Neuronal stem cell (in vitro differentiated cells): ENCODE measurements at places on chromosomes 16 and 17.

DNA sequence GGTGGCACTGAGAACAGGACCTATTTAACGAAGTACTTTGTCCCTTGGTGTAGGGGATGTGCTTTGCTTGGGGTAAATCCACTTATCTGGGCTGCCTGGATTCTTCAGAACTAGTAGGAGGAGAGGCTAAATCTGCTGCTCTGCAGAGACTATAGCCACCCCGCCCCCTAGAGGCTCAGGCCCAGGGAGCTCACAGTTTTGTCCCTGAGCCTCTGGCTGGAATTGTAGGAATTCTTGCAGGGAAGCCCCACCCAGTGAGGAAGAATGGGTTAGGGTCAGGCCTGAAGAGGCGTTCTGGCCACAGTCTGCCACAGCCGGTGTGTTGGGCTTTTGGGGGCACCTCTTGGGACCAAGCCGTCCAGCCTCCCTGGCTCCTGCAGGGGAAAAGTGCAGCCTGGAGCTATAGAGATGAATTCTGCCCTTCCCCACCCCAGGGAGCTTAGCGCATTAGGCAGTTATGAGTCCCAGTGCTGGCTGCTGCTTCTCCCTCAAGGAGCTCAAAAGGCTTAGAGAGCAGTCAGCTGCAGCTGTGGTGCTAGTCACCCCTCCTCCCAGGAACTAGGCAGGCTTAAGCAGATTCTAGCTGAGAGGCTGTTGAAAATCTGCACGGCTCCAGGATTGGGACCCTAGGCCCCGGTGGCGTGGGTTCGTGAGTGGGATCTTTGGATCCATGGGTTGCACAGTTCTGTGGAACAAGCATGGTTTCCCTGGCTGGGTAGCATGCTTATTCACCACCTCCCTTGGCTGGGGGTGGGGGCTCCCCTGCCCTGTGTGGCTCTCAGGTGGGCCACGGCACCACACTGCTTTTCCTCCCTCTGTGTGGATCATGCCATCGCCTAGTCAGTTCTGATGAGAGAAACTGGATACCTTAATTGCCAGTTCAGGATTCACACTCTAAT is 237.4 kb upstream of the TOM1L1 start:
- H3K4me1 ChIP-seq, result no peaks in the 10 kb centered on the region
- no peak overlapping the region for H3K27ac ChIP-seq
- H3K4me3 ChIP-seq, result no peak overlapping the region
- no peaks in the 10 kb centered on the region for H3K27me3 ChIP-seq
- no peak for DNase-seq

DNA sequence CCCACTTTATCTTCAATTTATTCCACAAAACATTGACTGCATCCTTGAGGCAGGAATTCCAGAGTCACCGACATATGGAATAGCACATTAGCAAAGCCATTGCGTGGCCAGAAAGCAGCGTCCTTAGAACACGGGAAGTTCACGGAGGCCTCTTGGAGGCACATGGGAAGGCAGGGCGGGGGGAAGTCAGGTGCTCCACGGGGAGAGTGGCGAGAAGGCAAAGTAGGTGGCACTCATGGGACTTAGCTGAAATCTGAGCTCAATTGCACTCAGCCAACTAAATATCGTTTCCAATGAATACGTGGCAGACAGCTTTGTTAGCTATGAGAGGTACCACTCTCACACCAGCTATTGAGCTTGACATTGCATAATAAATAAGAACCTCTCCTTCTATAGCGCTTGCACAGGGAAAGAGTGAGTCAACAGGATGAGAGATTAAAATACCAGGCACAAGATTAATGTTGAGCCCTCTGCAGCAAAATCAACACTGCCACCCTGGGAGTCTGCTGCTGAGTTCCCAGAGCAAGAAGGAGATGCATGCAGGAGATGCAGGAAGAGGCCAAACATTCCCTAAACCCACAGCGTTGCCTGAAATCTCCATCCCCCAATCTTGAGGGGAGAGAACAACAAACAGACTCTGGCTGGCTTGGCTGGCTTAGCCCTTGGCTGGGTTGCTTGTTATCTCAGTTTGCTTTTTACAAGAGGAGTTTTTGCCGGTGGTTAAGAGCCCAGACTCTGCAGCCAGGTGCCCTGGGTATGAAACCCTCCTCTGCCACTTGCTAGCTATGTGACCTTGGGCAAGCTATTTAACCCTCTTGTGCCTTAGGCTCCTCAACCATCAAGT is 28.8 kb downstream of the ABCC12 start:
- H3K27ac ChIP-seq, result no peak overlapping the region
- H3K27me3 ChIP-seq, result no peaks in the 10 kb centered on the region

DNA sequence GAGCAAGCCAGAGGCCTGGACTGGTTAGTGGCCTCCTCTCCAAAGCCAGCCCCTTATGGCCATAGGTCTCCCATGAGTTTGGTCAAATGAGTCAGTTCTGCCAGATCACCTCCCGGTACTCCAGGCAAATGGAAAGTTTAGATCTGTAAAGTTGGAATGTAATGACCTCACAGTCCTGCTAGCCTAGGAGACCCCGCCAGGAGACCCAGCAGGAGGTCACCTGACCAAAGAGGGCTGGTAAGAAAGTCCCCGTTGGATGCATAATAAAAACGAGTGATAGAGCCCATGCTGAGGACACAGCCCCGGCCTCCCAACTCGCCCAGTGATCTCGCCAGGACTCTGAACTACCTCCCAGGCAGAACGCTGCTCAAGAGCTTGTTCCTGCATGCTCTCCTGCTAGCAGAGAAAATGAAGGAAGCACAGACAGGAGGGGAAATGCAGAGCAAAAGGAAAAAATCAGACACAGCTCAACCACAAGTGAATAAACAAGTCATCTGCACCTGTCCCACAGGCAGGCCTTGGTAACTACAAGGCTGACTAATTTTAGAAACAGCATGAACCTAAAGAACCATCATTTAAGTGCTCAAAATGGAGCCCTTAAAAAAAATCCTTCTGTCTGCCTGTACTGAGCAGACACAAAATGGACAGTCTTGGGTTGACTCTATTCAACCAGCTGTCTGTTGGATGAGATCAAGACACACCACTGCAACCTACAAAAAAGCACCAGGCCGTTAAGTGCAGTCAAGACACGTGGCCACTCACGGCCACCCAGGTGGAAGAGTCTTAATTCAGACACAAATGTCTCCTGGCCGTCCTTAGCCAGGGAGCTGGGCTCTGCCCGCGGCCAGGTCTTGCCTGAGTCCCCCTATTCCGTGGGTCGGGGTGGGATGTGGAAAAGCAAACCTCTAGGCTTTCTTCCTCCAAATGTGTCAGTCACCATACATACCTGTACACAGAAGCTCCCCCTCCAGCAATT is 9.2 kb downstream of the CDIP1 start:
- H3K27me3 ChIP-seq, result no peaks in the 10 kb centered on the region
- no peak overlapping the region for H3K4me3 ChIP-seq
- peaks cover 37% of the 10 kb centered on the region for H3K36me3 ChIP-seq
- peaks cover 2% of the 10 kb centered on the region for H3K4me1 ChIP-seq
- DNase-seq, result no peak
- no peak overlapping the region for H3K27ac ChIP-seq

DNA sequence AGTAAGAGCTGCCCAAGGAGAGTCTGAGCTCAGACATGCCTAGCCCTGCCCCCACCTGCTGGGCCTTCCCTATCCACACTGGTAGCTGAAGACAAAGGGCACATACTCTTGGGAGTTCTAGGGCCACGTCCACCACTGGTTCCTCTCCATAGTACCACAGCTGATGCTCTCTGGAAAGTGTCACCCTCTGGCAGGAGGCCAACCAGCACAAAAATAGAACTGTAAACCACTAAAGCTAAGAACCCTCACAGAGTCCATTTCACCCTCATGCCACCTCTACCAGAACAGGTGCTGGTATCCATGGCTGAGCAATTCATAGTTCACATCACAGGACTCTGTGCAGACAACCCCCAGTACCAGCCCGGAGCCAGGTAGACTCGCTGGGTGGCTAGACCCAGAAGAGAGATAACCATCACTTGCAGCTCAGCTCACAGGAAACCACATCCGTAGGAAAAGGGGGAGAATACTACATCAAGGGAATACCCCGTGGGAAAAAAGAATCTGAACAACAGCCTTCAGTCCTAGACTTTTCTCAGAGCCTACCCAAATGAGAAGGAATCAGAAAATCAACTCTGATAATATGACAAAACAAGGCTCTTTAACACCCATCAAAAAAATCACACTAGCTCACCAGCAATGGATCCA is 115.3 kb downstream of the CEP112 start:
- H3K27ac ChIP-seq, result no peak overlapping the region
- H3K36me3 ChIP-seq, result no peaks in the 10 kb centered on the region
- no peak for DNase-seq
- no peaks in the 10 kb centered on the region for H3K27me3 ChIP-seq
- no peak overlapping the region for H3K4me3 ChIP-seq

GRCh38 chr16:12188935-12189249 is 212.4 kb downstream of the SNX29 start:
- H3K27me3 ChIP-seq, result no peaks in the 10 kb centered on the region
- no peak overlapping the region for H3K4me3 ChIP-seq
- H3K36me3 ChIP-seq, result no peaks in the 10 kb centered on the region

DNA sequence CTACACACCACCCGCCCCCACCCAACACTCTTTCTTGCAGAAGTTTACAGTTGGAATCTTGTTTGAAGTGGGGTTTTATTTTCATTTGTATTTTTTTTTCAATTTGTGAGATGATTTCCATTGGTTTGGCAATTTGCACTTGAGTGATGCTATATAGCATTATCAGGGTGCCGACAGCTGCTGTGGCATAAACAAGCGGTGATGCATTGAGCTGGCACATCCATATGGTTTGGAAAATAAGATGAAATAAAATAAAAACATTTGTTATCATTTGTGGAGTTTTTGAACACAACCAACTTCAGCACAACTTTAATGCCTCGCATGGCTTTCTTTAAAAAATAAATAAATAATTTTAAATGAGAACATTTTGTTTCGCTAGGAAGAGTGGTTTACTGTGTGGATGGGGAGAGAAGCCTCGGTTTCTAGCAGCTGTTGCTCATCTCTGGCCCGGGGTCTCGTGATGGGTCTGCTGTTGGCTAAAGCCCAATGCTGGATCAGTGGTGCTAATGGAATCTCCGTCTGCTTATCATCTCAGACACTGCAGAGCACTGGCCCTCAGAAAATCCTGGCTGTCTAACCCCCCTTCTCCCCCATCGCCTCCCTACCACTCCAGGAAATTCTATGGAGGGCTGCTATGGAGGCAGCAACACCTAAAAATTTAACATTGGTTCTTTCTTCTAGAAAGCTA is 192.3 kb upstream of the MAF start:
- no peaks in the 10 kb centered on the region for H3K27me3 ChIP-seq
- H3K4me3 ChIP-seq, result no peak overlapping the region
- H3K36me3 ChIP-seq, result no peaks in the 10 kb centered on the region
- no peak for DNase-seq

DNA sequence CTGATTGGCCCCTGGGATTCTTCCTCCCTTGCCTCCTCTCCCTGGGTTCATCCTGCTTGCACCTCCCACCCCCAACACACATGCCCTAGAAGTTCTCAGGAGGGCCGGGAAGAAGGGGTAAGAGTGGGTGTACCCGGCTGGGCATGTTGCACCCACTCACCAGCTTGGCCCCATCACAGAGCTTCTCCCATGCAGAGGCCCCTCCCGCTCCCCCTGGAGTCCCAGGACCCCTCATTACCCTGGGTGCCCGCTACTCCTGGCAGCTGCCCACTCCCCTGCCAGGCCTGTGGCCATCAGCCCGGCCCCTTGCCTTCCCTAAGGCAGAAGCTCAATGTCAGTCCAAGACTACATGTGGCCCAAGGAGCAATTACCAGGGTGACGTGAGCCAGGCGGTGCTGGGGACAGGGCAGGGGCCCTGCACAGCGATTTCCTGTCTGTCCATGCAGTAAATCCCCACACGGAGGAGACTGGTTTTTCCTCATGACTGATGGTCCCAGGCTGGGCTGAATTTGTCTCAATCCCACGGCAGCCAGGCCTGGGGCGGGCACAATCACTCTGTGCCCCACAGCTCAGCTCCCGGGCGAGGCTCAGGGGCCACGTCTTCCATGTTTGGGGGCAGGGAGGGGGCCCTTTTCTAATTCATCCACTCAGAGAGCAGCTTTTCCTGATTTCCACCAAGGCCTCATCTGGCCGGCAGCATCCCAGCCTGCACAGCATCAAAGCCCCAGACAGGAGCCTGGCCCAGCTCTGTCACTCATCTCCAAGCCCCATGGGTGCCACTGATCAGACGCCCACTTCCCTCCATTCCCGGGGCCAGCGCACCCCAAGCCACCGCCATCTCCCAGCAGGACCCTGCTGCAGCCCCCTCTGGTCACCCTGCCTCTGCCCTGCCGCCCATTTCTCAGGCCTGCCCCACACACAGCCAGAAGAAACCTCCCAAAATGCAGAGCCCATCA is 234.7 kb downstream of the KATNIP start:
- no peak overlapping the region for H3K27ac ChIP-seq
- no peak for DNase-seq
- no peak overlapping the region for H3K4me3 ChIP-seq
- no peaks in the 10 kb centered on the region for H3K27me3 ChIP-seq
- peaks cover 8% of the 10 kb centered on the region for H3K4me1 ChIP-seq
- no peaks in the 10 kb centered on the region for H3K36me3 ChIP-seq

GRCh38 chr17:41992576-41992975 is 24.7 kb downstream of the DNAJC7 start:
- no peak overlapping the region for H3K4me3 ChIP-seq
- DNase-seq, result no peak
- peaks cover 43% of the 10 kb centered on the region for H3K36me3 ChIP-seq
- H3K27ac ChIP-seq, result no peak overlapping the region
- H3K27me3 ChIP-seq, result no peaks in the 10 kb centered on the region
- no peaks in the 10 kb centered on the region for H3K4me1 ChIP-seq

DNA sequence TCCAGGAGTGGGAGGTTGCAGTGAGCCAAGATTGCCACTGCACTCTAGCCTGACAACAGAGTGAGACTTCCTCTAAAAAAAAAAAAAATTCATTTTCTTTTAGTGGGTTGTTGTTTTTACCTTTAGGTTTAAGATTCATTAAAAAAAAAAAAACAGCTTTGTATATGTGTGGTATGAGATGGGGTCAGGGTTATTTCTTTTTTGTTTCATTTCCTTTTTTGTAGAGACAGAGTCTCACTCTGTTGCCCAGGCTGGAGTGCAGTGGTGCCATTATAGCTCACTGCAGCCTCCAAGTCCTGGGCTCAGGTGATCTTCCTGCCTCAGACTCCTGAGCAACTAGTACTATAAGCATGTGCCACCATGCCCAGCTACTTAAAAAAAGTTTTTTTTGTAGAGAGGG is 47.0 kb downstream of the BCAS3 start:
- no peak for DNase-seq
- H3K36me3 ChIP-seq, result no peaks in the 10 kb centered on the region
- H3K27me3 ChIP-seq, result no peaks in the 10 kb centered on the region
- H3K4me3 ChIP-seq, result no peak overlapping the region

- H3K27ac ChIP-seq, result no peak overlapping the region
- H3K4me1 ChIP-seq, result no peaks in the 10 kb centered on the region
- DNase-seq, result no peak
These were observed 81.2 kb downstream of the USP22 start for GRCh38 chr17:20961586-20961985.

DNA sequence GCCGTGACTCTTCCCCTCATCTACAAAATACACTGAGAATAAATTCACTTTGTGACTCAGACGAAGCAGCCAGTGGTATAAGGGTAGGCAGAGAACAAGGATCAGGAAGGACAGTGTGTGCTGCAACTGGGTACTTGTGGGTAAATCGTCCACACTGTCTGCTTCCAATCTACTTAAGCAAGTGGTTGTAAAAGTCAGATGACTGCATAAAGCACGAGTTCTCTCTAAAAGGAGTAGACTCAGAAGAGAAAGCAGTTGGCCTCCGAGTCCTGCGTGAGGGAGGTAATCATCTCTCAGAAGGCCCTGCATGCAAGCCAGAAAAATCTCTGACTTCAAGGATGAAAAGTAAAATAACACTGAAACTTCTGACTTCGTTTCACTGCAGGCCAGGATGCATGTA is 43.1 kb downstream of the ANKFY1 start:
- DNase-seq, result no peak
- no peak overlapping the region for H3K27ac ChIP-seq
- no peaks in the 10 kb centered on the region for H3K27me3 ChIP-seq
- H3K4me1 ChIP-seq, result no peaks in the 10 kb centered on the region
- H3K36me3 ChIP-seq, result peaks cover 9% of the 10 kb centered on the region
